K562 (cell line): ENCODE measurements at places on chromosomes 16 and 17. TPM values are rescaled to one million over a fixed set of nuclear protein-coding genes. Genes with fewer than 3 reads are reported as not detected.

ABCC11 gene
- not detected in 2 replicates for total RNA-seq

KCNJ12 gene
- 0.02 TPM in 1 of 2 replicates, not detected in the other for total RNA-seq

HOXB2 gene
- total RNA-seq, result 74.2 and 75.5 TPM in 2 replicates

MEIOC gene
- not detected in 2 replicates for total RNA-seq

CD300LB gene
- total RNA-seq, result not detected in 2 replicates

CTRB1 gene
- total RNA-seq, result 2.3 and 5.3 TPM in 2 replicates

PRMT7 gene
- total RNA-seq, result 78.6 and 79.4 TPM in 2 replicates

SPATA22 gene
- 0.33 TPM in 1 of 2 replicates, not detected in the other for total RNA-seq

SCNN1B gene
- total RNA-seq, result not detected in 2 replicates

FZD2 gene
- 3.5 and 3.7 TPM in 2 replicates for total RNA-seq

OR1F1 gene
- total RNA-seq, result 0.22 TPM in 1 of 2 replicates, not detected in the other

LRRC36 gene
- total RNA-seq, result 0.11 TPM in 1 of 2 replicates, not detected in the other

- DNase-seq, result no peak
- no peak overlapping the region for H3K4me3 ChIP-seq
- H3K27me3 ChIP-seq, result no peaks in the 10 kb centered on the region
These were observed 28.6 kb upstream of the ITGA3 start for GRCh38 chr17:50027172-50027880.

- no peak overlapping the region for H3K27ac ChIP-seq
- H3K4me1 ChIP-seq, result no peaks in the 10 kb centered on the region
- DNase-seq, result no peak
- no peaks in the 10 kb centered on the region for H3K36me3 ChIP-seq
These were observed 361.6 kb downstream of the GRIN2A start for GRCh38 chr16:9820476-9821246.

DNA sequence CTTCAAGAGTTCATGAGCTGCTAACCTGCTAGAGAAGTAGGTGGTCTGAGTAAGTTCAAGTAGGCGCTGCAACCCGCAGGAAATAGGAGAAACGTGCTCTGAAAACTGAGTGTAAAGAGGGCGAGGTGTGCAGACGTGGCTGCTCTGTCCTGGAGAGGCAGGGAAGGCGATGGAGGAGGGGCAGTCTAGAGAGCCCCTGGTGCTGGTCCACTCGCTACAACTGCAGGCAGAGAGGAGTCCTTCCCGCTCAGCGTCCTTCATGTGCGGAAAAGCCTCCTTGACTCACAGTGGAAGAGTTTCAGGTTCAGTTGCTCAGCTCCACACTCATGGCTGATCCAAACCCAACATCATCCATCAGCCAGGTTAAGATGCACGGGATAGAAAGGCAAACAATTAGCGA, 12.1 kb downstream of the ABCA3 start:
- no peak for DNase-seq
- no peak overlapping the region for H3K4me3 ChIP-seq
- no peak overlapping the region for H3K27ac ChIP-seq
- peaks cover 44% of the 10 kb centered on the region; the same call in 2 of the 3 replicates for H3K36me3 ChIP-seq
- H3K27me3 ChIP-seq, result no peaks in the 10 kb centered on the region

- H3K4me1 ChIP-seq, result peaks cover 11% of the 10 kb centered on the region
- H3K27me3 ChIP-seq, result no peaks in the 10 kb centered on the region
- no peak overlapping the region for H3K27ac ChIP-seq
- H3K36me3 ChIP-seq, result peaks cover 29% of the 10 kb centered on the region; the same call in 2 of the 3 replicates
- no peak for DNase-seq
These were observed 28.4 kb downstream of the KDM8 start for GRCh38 chr16:27231692-27232060.

- no peak for DNase-seq
- no peaks in the 10 kb centered on the region for H3K4me1 ChIP-seq
- H3K4me3 ChIP-seq, result no peak overlapping the region
- no peaks in the 10 kb centered on the region for H3K27me3 ChIP-seq
- no peaks in the 10 kb centered on the region for H3K36me3 ChIP-seq
These were observed 19.8 kb upstream of the PITPNA start for GRCh38 chr17:1582374-1582773.

GRCh38 chr16:55283812-55284717, 39.9 kb upstream of the IRX6 start:
- no peaks in the 10 kb centered on the region for H3K36me3 ChIP-seq
- no peaks in the 10 kb centered on the region for H3K4me1 ChIP-seq
- DNase-seq, result no peak
- no peaks in the 10 kb centered on the region for H3K27me3 ChIP-seq
- no peak overlapping the region for H3K27ac ChIP-seq

GRCh38 chr16:68704232-68704867, 32.7 kb upstream of the CDH1 start:
- peaks cover 13% of the 10 kb centered on the region for H3K4me1 ChIP-seq
- H3K36me3 ChIP-seq, result no peaks in the 10 kb centered on the region
- H3K27ac ChIP-seq, result no peak overlapping the region
- DNase-seq, result peak; percentile 75
- H3K4me3 ChIP-seq, result no peak overlapping the region
- peaks cover 11% of the 10 kb centered on the region for H3K27me3 ChIP-seq

- peaks cover 21% of the 10 kb centered on the region; the same call in 2 of the 3 replicates for H3K36me3 ChIP-seq
- H3K27me3 ChIP-seq, result no peaks in the 10 kb centered on the region
- H3K4me3 ChIP-seq, result no peak overlapping the region
- no peak overlapping the region for H3K27ac ChIP-seq
These were observed 126.3 kb downstream of the ZNF778 start for GRCh38 chr16:89343501-89344457.

DNA sequence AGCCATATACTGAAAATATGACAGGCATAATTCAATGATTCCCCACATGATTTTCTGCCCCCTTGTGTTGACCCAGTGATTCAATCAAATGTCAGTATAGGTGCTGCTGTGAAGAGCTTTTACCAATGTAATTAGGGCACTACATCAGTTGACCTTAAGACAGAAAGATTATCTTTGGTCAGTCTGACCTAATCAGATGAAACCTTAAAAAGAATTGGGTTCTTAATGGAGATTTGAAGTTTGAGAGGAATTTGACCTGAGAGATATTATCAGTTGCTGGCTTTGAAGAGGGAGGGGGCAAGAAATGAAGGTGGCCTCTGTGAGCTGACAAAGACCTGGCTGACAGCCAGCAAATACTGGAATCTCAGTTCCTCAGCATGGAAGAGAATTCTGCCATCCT, 358.7 kb upstream of the CA10 start:
- H3K36me3 ChIP-seq, result no peaks in the 10 kb centered on the region
- H3K4me3 ChIP-seq, result no peak overlapping the region
- no peaks in the 10 kb centered on the region for H3K4me1 ChIP-seq
- no peaks in the 10 kb centered on the region for H3K27me3 ChIP-seq
- DNase-seq, result no peak

DNA sequence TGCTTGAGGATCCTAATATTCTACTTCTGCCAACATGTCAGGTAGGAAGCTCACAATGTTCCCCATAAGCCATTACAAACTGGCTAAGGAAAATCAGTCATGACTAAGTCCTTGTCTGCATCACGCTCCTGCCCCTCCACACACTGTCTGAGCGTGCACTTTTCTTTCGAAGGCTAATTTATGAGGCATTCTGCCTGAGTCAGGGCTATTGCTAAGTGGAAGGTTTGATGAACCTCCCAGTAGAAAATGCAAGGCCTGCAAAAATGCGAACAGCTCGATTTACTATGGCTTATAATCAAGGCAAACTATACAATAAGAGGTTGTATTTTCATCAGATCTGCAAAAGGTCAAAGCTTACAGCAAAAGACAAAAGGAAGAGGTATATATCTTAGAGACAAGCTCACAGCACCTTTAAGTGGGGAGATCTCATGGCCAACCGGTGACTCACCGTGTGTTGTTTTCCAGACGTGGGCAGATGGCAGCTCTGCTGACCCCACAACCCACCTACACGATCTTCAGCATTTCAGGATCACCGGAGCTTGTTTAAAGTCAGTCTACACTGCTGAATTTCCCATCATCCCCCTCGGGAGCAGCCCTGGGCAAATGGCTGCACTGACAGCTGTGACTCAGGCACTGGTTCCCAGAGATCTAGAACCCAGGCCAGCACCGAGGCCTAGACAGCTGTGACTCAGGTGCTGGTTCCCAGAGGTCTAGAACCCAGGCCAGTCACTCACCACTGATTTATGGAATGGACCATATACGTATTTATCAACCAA, 26.1 kb downstream of the MEAK7 start:
- H3K36me3 ChIP-seq, result no peaks in the 10 kb centered on the region
- peak; percentile 18 for DNase-seq

DNA sequence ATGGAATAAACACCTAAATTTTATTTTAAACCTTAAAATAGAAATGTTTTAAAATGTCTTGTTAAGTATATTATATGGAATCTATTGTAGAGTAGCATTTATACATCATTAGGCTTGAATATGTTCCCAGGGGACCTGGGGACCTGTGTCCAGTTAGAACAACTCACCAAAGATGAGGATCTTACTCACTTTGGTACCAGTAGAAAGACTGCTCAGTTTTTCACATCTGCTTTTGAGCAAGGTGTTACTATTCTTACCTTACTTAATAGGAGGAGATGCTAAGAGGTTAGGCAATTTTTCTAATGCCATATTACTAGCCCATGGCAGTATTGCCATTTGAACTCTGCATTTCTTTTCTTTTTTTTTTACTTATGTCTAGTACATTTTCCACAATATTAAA, 14.7 kb downstream of the STXBP4 start:
- DNase-seq, result no peak
- H3K4me1 ChIP-seq, result no peaks in the 10 kb centered on the region
- H3K4me3 ChIP-seq, result no peak overlapping the region
- no peak overlapping the region for H3K27ac ChIP-seq

- DNase-seq, result no peak
- peak overlapping the region; percentile 3; the same call in 1 of the 3 replicates for H3K27ac ChIP-seq
These were observed 3.4 kb downstream of the HROB start for GRCh38 chr17:44144966-44145739.

GRCh38 chr17:72422505-72423285, 301.9 kb downstream of the SOX9 start:
- H3K27ac ChIP-seq, result no peak overlapping the region
- H3K4me3 ChIP-seq, result no peak overlapping the region
- no peaks in the 10 kb centered on the region for H3K4me1 ChIP-seq
- no peaks in the 10 kb centered on the region for H3K36me3 ChIP-seq
